ENCODE measurements at places on chromosomes 6 and 20.

DNA sequence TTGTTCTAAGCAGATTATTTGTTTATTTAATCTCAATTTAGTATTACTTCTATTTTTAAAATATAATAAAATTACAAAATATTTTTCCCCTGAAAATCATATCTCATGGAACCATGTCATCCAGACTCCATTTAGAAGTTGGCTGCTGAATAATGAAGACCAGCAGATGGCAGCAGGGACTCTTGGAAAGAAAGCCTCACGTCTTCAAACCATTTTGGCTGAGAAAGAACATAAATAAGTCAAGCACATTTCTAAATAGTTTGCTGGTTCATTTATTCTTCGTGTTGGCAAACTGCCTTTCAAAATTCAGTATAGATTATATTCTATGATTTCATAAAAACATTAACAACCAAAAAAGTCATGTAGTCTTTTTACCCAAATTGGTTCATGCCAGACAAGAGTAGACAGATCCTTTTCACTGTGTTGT lies 71.7 kb downstream of the RCAN2 start:
- DNase-seq = peak; percentile 71

GRCh38 chr6:48563433-48563832 lies 452.4 kb upstream of the PTCHD4 start:
- DNase-seq = no peak

DNA sequence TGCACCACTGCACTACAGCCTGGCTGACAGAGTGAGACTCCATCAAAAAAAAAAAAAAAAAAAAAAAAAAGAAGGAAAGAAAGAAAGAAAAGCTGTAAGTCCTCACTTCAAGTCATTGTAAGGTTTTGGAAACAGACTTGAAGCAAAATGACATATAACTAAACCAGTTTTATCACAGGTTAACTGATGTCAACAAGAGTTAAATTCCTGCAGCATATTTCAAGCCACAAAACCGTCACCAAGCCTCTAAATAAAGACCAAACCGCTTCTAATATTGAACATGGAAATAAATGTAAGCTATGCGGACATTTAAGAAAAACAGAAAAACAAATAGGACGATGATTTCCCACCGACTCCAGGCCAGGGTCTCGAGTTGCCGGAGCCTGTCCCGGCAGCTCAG lies 88.9 kb upstream of the RPS6KA2 start:
- DNase-seq = no peak

- peak; percentile 80 for DNase-seq
Measured at GRCh38 chr6:53103993-53104675, 38.9 kb downstream of the FBXO9 start.

DNA sequence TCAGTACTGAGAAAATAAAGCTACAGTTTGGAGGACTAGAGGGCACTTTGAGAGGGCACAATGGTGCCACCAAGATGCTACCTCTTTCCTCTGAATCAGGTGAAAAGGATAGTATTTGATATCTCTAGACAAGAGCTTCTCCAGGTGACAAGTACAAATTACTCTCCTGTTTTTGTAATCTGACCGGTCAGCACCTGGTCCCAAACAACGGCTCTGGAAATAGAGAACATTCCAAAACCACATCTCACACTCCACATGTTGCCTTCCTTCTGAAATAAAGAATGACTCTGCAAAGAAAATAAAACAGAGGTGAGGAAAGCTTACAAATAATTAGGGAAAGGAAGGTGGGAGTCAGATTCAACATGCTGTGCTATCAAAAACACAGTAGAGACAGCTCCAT lies 51.3 kb upstream of the CITED2 start:
- no peak for DNase-seq

DNA sequence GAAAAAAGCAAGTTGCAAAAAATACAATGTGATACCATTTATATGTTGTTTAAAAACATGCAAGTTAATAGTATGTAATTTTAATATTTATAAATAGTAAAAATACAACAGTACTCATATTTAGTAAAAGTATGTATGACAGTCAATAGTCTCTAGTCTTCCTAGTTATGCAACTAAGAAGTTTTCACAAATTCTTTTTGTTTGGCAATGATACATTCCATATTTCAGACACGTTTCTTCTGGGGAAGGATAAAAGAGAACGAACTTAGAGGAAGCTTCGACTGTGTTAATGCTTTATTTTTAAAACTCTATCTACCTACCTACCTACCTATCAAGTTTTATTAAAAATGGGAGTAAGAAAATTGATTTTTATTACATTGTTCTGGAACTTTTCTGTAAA lies 77.7 kb downstream of the UBE3D start:
- DNase-seq = no peak

GRCh38 chr6:134821397-134821796 lies 128.5 kb downstream of the ALDH8A1 start:
- no peak for DNase-seq

All from HT-29 (cell line).